ENCODE measurements at places on chromosomes 13 and 19.

GRCh38 chr13:50122455-50122854 lies 107.2 kb downstream of the KCNRG start:
- no peak for DNase-seq

- no peak for DNase-seq
Measured at GRCh38 chr13:34546344-34547250, 395.5 kb upstream of the NBEA start.

GRCh38 chr19:19661675-19662251 lies 1.7 kb downstream of the ATP13A1 start:
- peak; percentile 75 for DNase-seq

- DNase-seq = no peak
Measured at GRCh38 chr13:37202264-37202663, 96.8 kb upstream of the CSNK1A1L start.

DNA sequence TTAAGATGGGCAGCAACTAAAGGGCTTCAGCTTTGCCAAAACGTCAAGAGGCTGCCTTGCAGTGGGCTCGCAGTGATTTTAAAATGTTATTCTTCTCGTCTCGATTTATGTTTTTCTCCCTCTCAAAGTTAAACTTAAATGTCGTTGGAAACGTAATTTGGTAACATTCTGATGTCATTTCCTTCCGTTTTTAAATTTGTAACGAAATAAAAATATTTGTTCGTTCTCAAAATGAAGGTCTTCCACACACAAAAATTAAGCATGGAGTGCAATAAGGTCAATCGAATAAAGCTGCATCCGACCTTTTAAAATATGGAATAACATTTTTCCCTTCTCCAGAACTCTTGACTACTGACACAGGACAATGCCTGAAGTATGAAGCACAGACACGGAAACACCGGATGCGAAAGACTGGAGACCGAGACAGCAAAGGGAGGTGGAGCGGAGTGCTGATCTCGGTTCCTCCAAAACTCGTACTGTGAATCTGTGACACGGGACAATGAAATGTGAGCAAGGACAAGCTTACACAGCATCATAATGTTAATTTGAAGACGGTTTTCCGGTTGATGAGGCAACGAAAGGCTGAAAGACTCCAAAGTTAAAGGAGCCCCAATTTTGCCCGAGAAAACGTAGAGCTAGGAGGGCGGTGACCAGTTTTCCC lies 850 bp downstream of the MTMR6 start:
- DNase-seq = no peak

DNA sequence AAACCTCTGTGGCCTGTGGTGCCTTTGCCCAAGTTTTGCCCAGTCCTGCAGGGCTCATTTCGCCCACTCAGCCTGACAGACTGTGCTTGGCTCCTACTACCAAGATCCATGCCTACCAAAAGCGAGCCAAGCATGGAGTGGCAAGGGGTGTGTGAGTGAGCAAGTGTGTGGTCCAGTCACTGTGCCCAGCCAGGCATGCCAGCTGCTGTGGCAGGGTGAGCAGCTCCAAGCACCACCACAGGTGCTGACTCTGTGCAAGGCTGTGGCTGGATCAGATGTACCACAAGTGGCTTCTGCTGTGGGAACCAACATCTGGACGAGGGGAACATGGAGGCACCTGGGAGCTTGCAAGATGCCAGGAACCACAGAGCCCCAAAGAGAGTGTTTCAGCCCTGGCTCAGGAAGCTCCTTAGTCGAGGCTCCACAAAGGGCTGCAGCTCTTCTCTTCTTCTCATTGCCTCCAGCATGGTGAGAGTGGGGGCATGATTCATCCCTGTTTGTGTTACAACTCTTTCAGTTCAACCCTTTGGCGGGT lies 1564.2 kb upstream of the MIR17HG start:
- no peak for DNase-seq

GRCh38 chr19:28313633-28314032 lies 899.3 kb downstream of the UQCRFS1 start:
- DNase-seq = no peak

- no peak for DNase-seq
Measured at GRCh38 chr13:95601906-95602305, 42.6 kb downstream of the DZIP1 start.

DNA sequence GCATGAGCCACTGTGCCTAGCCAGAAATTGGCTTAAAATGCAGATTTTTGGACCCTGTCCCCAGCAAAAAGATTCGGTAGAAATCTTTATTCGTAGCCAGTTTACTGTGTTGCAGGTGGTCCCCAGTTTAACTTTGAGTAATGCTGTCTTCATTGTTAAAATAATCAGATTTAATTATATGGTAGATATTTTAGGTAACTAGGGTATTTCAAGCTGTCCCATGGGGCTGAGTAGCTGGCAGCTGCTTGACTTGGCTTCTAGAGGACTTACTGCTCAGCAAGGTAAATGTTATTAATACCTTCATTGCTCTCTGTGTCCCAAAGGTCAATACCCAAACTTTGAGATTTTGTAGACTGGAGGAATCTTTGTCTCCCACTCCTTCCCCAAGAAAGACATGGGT lies 21.1 kb downstream of the LSM14A start:
- no peak for DNase-seq

Data from memory B cell (primary cell).